ENCODE measurements at places on chromosomes 3 and 15.

DNA sequence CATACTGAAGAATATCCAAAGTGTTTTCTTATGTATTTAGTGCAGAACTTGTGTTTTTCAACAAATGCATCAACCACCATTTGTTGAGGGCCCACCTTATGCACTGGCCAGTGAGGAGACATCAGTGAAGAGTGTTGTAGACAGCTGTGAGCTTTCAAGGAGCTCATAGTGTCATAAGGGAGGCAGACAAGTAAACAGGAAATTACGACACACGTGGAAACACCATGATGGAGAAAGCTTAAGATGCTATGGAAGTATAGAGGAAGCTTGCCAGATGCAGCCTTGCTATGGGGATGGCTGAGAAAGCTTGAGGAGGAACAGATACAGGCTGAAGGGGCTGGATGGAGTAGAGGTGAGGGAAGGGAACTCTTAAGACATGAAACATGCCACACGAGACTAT lies 50.8 kb upstream of the PSMD6 start:
- no peak for DNase-seq

GRCh38 chr15:83697716-83698115 lies 43.8 kb downstream of the ADAMTSL3 start:
- DNase-seq, result no peak

- DNase-seq, result peak; percentile 47
Observed at GRCh38 chr15:69766156-69766555, 313.5 kb downstream of the RPLP1 start.

GRCh38 chr15:50064673-50065072 lies 54.4 kb downstream of the ATP8B4 start:
- no peak for DNase-seq

DNA sequence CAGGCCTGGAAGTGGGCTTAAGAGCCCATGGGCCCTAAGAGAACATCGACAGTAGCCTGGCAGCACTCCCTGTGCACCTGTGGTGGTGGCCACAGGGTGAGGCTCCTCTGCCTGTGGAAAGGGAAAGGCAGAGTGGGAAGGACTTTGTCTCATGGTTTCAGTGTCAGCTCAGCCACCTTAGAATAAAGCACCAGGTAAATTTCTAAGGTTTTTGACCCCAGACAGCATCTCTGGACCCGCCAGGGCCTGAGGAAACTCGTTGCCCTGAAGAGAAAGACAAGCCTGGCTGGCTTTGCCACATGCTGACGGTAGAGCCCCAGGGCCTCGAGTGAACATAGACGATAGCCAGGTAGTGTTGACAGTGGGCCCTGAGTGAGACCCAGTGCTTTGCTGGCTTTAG lies 22.1 kb downstream of the GOLGA6A start:
- DNase-seq, result no peak

DNA sequence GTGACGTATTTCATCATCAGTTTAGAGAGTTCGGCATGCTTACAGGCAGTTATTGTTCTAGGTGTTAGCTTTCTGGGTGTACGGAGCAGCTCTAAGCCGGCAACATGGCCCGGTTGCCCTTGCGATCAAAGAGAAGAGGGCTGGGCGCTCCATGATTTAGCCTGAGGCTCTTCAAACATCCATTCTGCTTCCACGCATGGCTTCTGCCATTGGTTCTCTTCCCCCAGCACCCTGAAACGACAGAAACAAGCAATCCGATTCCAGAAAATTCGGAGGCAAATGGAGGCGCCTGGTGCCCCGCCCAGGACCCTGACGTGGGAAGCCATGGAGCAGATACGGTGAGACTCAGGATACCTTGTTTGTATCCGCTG lies 574 bp downstream of the NGRN start:
- DNase-seq, result no peak

GRCh38 chr15:57761562-57761961 lies 55.0 kb downstream of the POLR2M start:
- DNase-seq, result no peak

GRCh38 chr15:66132251-66132816 lies 121.2 kb downstream of the MEGF11 start:
- no peak for DNase-seq

GRCh38 chr3:69072928-69073327 lies 7.2 kb downstream of the UBA3 start:
- no peak for DNase-seq

GRCh38 chr3:347581-347980 lies 151.0 kb downstream of the CHL1 start:
- DNase-seq, result no peak

DNA sequence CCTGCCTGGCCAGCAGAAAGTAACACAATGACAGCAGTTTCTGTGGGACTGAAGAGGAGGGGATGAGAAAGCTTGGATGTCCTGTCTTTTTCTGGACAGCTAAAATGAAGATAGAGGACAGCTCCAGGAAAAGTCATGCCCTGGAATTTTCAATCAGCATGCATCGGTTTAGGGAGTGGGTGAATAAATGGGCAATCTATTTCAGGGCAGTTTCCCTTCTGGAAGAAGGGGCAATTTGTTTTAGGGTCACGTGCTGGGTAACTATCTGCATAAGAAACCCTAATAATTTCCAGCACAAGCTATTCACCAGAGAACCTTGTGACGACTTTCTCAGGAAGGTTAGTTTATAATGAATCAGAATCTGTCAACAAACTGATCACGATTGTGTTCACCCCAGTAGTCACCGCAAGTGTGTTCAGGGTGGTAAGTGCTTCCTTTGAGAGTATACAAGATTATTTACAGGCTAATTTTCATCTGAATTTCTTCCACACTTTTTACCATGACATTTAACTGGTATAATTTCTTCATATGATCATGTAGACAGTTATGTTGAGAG lies 318.0 kb upstream of the GBE1 start:
- DNase-seq, result no peak

- DNase-seq, result no peak
Observed at GRCh38 chr15:67836134-67836455, 3.8 kb downstream of the RNU6-1 start.

DNA sequence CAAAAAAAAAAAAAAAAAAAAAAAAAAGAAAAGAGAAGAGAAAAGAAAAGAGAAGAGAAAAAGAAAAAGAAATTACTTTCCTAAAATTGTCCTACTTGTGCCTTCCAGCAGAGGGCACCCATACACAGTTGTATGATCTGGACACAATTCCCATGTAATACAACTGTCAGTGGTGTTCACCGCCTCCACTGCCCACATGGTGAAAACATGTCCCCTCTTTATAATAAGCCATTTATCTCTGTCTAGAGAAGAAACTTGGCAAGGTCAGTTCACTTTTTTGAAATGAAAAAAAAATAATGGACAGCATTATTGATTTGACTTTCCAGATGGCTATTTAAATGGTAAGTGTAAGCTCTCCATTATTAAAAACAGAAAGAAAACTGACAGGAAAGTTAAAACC lies 459.4 kb downstream of the GBE1 start:
- peak; percentile 15 for DNase-seq

DNA sequence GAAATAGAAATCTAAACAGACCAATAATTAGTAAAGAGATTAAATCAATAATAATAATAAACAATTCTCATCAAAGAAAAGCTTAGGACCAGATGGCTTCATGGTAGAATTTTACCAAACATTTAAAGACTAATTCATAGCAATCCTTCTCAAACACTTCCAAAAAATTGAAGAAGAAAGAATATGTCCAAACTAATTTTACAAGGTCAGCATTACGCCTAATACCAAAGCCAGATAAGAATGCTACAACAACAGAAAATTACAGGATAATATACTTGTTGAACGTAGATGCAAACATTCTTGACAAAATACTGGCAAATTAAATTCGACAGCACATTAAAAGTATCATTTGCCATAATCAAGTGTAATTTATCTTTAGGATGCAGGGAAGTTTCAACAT lies 36.1 kb upstream of the CADM2 start:
- DNase-seq, result no peak
